ENCODE measurements at places on chromosomes 12 and 14.

- no peak for DNase-seq
These were observed 94.4 kb downstream of the DAD1 start for GRCh38 chr14:22494486-22495135.

DNA sequence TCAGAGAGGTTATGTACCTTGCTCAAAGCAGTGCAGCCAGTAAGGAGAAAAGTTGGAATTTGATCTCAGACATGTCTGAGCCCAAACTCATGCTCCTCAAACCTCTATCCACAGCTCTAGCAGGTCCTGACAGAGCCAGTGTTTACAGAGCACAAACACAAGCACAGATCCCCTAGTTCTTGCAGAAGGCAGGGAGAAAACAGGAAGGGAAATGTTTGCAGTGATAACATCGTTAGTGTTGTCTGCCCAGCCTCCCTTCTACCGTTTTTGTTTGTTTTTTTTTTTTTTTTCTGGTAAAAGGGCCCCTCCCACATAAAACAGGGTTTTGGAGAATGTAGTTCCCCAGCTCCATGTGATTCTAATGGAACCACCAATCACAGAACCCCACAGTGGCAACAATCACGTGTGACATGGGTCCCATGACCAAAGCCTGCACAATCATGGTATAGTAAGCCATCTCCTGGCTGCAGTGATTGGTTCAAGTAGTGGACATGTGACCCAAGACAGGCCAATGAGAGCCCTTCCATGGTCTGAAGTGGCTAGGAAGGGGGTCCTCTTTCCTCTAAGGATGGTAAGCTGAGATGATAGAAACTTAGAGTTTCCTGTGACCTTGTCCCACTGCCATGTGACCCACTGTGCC is 513.4 kb downstream of the MED13L start:
- no peak for DNase-seq

GRCh38 chr12:99810718-99811593 is 163.4 kb downstream of the GARIN6 start:
- no peak for DNase-seq

DNA sequence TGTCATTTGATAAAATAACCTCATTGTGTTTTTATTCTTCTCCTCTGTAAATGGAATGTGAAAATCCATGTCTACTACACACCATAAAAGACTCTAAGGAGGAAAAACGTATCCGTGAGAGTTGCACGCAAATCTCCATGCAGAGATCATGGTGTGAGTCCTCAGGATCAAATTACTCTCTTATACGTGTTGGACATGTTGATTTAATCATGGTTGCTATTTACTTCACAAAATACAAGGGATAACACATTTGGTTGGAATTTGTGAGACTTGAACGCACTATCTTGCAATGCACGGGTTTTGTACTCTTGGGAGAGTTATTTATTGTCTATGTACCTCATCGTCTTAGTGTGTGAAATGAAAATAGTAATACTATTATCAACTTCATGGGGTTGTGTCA is 128.0 kb upstream of the RASSF8 start:
- peak; percentile 98 for DNase-seq

DNA sequence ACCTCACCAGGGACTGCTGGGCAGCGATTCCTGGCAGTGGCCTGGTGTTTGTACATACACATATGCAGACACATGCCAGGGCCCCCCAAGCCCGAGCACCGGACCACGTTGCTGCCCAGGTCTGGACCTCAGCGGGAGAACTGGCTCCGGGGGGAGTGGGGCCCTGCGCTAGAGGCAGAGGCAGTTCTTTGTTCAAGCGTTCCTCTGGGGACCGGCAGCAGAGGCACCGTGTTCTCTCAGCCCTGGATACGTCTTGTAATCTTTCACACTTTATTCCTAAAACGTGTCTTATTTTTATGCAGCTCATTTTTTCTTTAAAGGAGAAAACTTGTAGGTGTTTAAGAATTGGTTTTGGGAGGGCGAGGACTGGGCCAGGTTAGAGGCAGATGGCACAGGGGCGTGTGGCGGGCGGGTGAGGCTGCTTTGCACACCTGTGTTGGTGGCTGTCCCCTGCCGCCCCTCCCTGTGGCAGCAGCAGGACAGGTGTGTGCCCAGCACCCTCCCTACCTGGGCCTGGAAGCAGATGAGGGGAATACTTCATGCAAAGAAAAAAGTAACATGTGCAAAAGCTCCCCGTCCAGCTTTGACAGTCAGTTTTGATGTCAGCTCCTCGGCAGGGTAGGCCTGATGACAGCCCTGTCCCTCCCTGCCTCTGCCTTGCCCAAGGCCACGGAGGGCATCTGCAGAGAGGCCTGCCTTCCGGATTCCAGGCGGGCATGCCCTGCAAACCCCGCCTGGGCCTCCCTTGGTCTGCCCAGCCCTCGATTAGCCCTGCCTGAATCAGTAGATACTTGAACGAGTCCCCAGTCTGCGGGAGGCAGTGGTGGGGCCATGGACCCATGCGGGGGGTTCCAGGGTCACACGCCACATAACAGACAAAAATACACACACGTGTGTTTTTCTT is 7.0 kb upstream of the PUS1 start:
- DNase-seq, result no peak

DNA sequence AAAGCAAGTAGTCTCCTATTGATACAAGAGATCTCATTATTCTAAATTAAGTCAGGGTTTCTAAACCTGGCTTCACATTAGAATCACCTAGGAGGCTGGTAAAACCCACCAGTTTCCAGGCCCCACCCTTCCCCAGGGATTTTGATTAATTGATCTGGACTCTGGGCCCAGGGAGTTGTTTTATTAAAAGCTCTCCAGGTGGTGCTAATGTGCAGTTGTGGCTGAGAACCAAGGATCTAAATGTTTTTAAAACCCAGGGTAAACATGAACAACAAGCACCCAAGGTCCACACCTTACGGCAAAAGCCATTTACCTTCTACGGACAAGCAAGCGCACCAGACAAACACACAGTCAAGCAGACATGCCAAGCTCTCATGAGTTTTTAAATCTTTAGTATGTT is 73.9 kb downstream of the SLC2A13 start:
- no peak for DNase-seq

DNA sequence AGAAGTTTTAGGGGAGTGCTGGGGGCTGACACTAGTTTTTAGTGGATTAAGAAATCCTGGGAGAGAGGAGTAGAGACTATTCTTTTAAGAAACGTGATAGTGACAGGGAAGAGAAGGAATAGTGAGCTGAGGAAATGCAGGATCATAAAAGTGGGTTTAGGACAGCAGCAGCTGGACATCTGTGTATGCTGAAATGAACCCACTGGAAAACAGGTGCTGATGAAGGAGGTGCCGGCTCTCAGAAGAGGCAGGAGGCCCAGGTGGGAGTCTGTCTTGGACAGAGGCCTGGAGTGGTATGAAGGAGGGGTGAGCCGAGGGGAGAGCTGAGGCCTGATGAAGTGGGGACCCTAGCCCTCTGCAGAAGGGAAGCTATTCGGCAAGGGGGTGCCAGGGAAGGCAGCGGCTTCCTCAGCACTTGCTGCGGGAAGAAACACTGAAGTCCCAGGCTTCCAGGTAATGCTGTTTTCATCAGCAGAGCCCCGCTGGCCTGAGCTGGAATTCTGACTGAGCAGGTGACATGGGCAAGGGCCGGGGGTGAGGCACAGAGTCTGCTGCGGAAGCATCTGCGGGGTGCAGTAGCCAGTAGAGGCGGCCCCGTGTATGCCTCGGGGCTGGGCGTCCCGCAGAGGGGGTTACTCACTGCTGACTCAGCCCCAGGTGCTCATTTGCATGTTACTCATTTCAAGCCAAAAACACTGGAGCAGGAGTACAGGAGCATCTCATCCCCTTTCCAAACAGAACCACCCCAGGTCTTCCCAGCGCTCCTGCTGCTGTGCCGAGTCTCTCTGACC is 89.7 kb downstream of the TMCC3 start:
- no peak for DNase-seq

DNA sequence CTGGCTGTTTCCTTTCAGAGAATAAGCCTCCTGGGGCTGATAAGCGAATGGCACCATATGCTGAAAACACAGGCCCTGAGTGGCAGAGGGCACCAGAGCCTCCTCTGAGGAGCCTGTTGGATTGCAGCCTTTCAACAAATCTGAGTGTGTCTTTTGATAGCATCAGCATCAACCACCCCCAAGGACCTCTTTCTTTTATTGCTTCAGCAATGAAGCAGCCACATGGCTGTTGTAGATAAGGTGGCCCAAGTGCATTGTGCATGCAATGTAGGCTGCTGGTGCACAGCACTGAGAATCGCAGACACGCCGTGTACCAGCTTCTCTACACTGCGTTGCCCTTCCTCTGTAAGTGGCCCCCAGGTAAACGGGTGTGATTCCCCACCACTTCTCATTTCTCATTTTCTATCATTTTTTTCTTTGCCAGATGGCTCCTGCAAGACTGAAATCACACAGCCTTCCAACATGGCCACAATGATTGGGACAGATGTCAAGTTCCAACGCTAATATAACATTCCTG is 191.7 kb downstream of the DAD1 start:
- DNase-seq, result no peak

DNA sequence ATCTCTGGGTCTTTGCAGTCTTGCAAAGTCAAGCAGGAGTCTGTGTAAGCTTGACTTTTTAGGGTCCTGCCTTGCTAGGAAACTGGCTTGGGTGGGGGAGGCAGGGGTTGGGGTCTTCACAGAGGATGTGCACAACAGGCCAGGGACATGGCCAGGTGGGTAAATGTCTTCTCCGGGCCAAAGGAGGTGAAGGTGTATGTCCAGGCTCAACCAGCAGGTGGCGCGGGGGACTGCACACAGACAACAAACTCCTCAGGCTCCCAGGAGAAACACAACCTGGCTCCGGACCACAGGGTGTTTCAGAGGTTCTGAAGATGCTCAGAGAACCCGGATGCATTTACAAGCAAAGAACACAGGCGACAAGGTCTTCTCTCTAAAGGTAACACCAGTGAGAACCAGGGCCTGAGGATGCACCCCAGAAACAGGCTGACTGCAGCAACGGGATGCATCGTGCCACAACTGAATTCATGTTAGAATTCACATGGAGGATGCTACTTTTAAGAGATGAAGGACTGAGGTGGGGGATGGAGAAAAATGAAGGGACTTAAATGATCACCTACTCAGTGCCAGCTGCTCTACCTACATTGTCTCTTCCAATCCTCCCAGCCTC is 56.0 kb downstream of the PLEKHG3 start:
- DNase-seq, result no peak

DNA sequence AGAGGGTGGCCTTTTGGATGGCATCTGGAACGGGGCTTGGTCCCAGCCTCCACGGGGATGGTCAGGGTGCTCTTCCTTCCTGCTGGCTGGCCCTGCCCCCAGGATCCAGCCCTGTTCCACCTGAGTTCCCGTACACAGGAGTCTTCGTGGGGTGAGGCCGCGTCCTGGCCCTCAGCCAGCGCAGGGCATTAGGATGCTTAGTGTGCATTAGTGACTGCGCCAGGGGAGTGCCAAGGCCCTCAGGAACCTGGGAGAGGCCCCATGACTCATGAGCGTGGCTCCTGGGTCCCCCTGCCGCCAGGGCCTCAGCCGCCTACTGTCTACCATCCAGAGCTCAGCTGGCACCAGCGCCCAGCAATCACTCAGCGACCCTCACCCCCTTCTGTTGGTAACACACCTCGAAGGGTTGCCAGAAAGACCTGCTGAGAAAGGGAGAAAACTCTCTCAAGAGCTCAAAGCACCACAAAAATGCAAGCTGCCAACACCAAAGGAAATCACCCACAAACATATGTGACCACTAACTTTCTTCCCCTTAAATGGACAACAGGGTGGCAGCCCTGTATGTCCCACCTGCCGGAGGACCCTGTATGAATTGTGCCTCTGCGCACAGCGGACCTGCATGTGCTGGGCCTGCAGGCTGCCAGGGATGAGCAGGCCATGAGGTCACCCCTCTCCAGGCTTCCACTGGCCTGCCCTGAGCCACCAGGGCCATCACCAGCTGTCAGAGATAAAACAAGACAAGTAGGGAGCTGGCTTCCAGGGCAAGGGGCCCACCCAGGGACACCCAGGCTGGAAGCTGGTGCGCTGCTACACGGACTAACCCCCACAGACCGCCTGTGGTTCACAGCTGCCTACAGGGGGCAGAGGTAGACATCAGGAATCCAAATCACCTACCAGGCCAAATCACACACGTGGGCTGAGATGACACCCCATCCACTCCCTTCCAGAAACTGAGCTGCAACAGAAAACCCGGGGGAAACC is 28.7 kb downstream of the CCDC85C start:
- DNase-seq, result no peak

GRCh38 chr12:78562368-78563205 is 302.0 kb upstream of the SYT1 start:
- no peak for DNase-seq

Data from AG09309 (cell line).